Adipocyte (in vitro differentiated cells): ENCODE measurements at places on chromosomes 11 and 22.

GRCh38 chr11:5992604-5993251 is 5.9 kb upstream of the OR52L1 start:
- peak; percentile 27 for DNase-seq

DNA sequence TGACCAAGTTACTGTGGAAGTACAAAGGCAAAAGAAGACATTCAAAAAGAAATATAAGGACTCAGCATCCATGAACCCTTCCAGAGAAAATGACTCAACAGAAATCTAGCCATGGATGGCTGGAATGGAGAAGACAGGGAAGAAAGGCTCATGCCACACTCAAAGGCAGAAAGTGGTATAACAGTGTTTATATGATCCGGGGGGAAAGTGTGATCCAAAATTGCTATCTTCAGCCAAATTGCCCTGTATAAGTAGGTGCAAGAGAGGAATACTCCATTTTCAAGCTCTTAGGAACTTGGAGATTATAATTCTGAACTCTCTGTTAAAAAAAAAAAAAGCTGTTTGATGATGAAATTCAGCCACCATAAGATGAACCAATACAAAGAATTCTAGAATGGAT is 81.8 kb upstream of the TENM4 start:
- no peak for DNase-seq

DNA sequence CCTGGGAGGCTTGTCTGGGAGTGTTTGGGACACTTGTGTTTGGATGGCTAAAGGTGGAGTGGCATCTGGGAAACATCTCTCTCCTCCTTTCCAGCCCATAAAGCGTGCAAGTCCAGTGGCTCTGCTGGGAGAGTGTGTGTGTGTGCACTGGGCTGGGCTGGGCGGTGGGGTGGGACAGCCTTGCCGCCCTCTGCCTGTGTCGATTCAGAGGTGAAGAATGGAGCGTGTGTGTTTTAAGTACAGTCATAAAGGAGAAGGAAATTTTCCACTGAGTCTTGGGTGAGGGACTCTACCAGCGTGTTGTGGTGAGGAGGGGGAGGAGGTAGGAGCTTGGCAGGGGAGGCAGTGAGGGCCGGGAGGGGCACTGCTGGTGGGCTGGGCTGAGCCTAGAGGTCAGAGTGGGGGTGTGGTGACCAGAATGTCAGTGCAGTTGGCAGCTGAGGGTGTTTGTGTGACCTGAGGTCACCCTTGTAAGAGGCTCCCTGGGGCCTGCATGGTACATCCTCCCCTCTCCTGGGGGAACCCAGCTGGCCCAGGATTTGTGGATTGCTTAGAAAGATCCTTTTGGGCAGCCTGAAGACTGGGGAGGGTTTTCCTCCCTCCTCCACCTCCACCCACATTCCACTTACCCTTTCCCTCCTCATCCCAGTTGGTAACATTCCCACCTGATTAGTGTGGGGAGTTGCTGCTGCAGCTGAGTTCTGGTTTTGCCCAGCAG is 1.7 kb downstream of the TIMP3 start:
- peak; percentile 57 for DNase-seq

- no peak for DNase-seq
These were observed 455.4 kb downstream of the DLG2 start for GRCh38 chr11:85171648-85172257.
